ENCODE measurements at places on chromosomes 5 and 9. TPM values are rescaled to one million over a fixed set of nuclear protein-coding genes. Genes with fewer than 3 reads are reported as not detected.

- no peaks in the 10 kb centered on the region for H3K27me3 ChIP-seq
- no peak for DNase-seq
- H3K36me3 ChIP-seq, result no peaks in the 10 kb centered on the region
- H3K27ac ChIP-seq, result no peak overlapping the region
- no peaks in the 10 kb centered on the region for H3K4me1 ChIP-seq
- H3K4me3 ChIP-seq, result no peak overlapping the region
Observed at GRCh38 chr5:7363067-7363677, 32.8 kb upstream of the ADCY2 start.

The ACTBL2 gene
- not detected for total RNA-seq

- no peaks in the 10 kb centered on the region for H3K4me1 ChIP-seq
- H3K36me3 ChIP-seq, result no peaks in the 10 kb centered on the region
- no peak for DNase-seq
- no peak overlapping the region for H3K27ac ChIP-seq
- H3K27me3 ChIP-seq, result peaks cover 7% of the 10 kb centered on the region
Observed at GRCh38 chr9:104850786-104851545, 77.0 kb downstream of the ABCA1 start.

- peaks cover 46% of the 10 kb centered on the region for H3K4me1 ChIP-seq
- no peaks in the 10 kb centered on the region for H3K27me3 ChIP-seq
- peaks cover 37% of the 10 kb centered on the region for H3K36me3 ChIP-seq
- H3K4me3 ChIP-seq, result no peak overlapping the region
- peak overlapping the region; percentile 49 for H3K27ac ChIP-seq
Observed at GRCh38 chr9:93108291-93109041, 12.4 kb downstream of the CARD19 start.

The CCDC180 gene
- 5.3 TPM for total RNA-seq
